ENCODE measurements at places on chromosomes 7 and 10.

DNA sequence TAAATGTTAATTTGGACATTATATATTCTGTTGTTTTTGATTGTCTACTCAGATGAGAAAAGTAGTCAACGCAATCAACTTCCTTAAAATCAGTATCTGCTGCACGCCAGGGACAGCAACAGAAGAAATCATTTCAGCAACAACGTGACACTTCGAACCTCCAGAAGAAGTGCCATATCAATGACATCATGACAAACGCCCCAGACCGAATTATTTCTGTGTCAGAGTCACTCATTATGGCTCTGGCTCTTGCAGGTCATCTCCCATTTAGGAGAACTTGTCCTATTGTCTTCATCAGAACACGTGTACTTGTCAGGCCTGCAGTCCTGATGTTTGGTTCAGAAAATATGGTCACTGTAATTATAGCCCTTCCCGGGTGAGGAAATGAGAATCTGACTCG, 276.3 kb downstream of the ADARB2 start:
- no peak for DNase-seq

DNA sequence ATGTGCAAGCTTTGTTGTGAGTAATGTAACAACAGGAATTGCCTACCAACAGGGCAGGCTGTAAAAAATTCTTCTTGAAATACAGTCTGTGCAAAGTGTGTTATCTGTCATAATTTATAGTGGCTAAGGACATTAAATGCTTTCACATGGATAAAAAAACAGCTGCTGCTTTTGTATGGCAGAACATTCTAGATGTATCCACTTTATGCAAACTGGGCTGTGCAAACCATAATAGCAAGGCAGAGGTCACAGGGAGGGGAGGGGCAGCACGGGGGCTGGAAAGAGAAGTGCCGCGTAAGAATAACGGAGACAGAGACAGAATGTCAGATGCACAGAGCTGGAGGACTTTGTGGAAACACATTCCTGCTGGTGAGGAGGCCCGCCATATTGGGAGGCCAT, 86.1 kb downstream of the VOPP1 start:
- no peak for DNase-seq

DNA sequence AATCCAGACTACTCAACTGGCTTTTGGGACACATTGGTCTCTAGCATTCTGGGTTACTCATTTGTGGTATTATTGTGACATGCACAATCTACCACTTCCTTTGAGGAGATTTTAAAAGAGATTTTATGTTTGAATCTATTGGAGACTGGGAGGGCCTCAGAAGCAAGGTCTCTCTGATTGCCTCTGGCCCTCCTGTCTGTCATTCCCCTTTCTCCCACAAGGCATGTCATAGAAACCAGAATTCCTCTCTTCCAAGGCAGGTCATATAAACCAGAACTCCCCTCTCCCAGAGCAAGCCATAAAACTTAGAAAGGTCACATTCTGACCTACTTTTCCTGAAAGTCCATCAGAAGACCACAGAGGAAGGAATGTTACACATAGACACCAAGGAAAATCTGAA, 777.7 kb downstream of the PHTF2 start:
- DNase-seq: no peak

GRCh38 chr10:109343293-109343692, 580.0 kb downstream of the XPNPEP1 start:
- DNase-seq: no peak

- DNase-seq: no peak
Measured at GRCh38 chr10:5534051-5534821, 9.5 kb downstream of the CALML3 start.

DNA sequence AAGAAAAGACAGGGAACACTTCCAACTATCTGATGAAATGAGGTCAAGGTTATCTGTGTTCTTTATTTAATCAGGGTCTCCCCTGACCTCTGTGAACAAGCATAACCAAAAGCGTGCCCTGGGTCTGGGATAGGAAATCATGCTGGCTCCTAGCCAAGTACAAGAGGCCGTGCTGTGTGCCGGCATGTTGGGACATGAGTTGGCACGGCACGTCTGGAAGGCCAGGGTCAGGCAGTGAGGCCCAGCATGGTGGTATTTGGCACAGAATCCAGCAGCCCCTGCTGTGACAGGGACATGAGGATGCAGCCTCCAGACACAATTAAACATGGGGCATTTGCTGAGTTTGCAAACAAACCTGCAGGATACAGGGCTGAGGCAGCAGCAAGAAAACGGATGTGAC, 320.4 kb downstream of the PLXNA4 start:
- no peak for DNase-seq

- DNase-seq: no peak
Measured at GRCh38 chr10:17229717-17229966, 1.6 kb downstream of the VIM start.

- no peak for DNase-seq
Measured at GRCh38 chr7:48130658-48131108, 40.6 kb upstream of the ABCA13 start.

- no peak for DNase-seq
Measured at GRCh38 chr7:16711730-16712129, 41.8 kb upstream of the TSPAN13 start.

- no peak for DNase-seq
Measured at GRCh38 chr10:72375585-72375984, 20.9 kb upstream of the DNAJB12 start.

DNA sequence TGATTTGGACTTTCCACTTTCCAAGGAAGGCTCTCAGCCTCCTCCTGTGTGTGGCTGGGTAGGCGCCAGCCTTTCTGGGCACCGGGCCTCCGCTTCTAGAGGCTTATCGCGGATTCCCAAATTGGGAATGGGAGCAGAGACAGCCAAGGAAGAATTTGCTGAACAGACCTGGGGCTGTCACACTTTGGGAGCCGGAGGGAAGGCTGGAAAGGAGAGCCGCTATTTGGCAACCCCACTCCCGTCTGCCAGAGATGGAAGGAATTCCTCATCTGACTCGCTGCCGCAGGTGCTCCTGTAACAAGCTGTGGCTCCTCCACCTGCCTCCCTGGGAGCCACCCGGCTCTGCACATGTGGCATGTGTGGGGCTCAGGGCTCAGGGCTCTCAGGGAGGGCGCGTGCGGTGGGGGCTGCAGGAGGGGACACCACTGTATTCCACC, 50.8 kb upstream of the ECHDC3 start:
- DNase-seq: no peak

GRCh38 chr10:93376372-93377293, 105.5 kb downstream of the MYOF start:
- DNase-seq: no peak

GRCh38 chr10:8056378-8056777, 1.9 kb downstream of the GATA3 start:
- no peak for DNase-seq

DNA sequence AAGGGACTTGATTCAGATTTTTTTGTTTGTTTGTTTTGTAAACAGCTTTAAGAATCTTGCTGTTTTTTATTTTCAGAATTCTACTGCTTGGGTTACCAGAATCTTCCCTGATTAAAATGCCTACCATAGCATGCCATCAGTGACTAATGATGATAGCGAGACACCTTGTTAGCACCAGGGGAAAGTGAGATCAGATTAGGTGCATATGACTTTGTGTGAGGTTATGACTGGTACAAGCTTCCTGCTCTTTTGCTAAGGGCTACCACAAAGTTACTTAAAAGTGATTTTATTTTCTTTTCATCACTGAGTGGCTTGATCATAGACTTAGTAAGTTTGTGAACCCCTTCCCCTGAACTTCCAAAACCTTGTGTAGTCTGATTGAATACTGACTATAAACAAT, 93.5 kb downstream of the SND1 start:
- no peak for DNase-seq

GRCh38 chr10:9103301-9103700, 1048.8 kb downstream of the GATA3 start:
- no peak for DNase-seq

DNA sequence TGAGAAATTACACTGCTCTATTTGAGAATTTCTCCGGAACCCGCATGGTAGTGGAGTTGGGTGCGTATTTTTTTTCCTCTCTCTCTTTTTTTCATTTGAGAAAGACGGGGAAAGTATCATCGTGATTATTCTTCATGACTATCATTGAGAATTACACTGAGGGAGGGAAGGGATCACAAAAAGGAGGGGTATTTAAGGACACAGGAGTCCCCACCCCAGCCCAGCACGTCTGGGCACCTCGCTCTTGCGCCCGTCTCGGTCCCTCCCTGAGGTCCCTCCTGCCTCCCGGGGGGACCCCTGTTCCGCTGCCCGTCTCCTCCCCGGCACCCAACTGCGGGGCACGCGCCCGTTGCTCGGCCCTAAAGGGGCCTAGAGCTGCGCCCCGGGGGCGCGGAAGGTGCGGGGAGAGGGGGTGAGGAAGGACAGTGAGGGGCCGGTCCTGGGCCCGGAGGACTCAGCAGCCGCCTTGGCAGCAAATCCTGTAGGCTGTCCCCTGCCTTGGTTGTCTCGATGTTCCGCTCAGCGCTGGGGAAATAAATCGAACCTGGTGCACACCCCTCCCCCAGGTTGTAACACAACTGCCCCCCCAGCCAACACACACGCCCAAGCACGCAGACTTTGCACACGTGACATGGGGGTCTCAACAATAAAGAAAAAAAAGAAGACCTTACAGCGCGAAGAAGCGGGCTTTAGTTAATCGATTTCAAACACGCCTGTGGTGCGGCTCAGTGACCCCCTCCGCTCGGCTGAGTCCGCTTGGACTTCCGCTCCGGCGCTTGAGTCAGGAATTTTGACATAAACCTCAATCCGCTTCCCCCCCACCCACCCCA, 18.6 kb upstream of the GATA3 start:
- no peak for DNase-seq

GRCh38 chr7:42389697-42390096, 152.7 kb upstream of the GLI3 start:
- no peak for DNase-seq

DNA sequence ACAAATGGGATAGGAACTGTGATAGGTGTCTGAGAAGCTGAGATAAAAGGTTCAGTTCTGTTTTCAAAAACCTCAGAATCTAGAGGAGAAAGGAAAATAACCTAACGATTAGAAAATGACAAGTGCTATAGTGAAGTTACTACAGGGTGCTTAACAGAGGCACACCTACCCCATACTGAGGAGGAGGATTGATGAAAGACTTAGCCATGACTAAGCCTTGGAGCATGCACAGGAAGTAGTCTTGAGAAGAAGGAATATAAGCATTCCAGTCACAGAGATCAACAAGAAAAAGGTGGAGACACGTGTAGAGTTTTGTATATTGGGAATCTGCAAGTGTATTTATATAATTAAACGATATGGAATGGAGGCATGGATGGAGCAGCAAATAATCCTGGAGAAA, 1225.5 kb upstream of the CELF2 start:
- no peak for DNase-seq

- no peak for DNase-seq
Measured at GRCh38 chr7:98387544-98388226, 13.2 kb downstream of the BAIAP2L1 start.

DNA sequence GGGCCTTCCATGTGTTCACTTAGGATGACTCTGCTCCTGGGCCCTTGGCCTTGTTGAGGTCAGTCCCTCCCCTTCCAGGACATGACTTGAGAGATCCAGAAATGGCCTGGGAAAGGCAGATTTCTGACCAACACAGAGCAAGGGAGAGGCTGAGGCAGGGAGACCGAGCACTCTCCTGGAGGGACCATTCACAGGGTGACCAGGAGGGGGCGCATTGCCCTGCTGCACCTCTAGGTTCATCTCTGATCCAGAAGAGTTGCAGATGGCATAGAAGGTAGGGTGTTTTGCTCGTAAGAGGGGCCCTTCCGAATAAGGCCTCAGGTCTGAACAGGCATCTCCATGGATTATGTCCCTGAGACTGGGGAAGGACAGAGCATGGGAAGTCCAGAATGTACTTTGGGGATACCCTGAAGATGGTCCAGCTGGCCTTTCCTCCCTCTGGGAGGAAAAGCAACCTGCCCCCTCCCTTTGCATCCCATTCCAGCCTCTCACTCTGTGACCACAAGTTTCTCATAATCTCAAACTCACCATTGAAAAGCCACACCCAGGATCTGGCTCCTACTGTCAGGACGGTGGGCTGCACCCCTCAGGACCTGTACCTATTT, 6.6 kb downstream of the DMBT1 start:
- DNase-seq: no peak

- no peak for DNase-seq
Measured at GRCh38 chr7:149845257-149845980, 7.2 kb downstream of the ZNF862 start.

- DNase-seq: no peak
Measured at GRCh38 chr7:42233695-42234331, 3.2 kb downstream of the GLI3 start.

- no peak for DNase-seq
Measured at GRCh38 chr7:150401861-150402631, 22.9 kb downstream of the ZNF775 start.

- no peak for DNase-seq
Measured at GRCh38 chr7:27151931-27152815, at the start of gene HOXA3. Gene HOXA3, minus strand, starts transcription at chr7:27152583. Its CDS starts 41,943 bp downstream, at chr7:27110640.

DNA sequence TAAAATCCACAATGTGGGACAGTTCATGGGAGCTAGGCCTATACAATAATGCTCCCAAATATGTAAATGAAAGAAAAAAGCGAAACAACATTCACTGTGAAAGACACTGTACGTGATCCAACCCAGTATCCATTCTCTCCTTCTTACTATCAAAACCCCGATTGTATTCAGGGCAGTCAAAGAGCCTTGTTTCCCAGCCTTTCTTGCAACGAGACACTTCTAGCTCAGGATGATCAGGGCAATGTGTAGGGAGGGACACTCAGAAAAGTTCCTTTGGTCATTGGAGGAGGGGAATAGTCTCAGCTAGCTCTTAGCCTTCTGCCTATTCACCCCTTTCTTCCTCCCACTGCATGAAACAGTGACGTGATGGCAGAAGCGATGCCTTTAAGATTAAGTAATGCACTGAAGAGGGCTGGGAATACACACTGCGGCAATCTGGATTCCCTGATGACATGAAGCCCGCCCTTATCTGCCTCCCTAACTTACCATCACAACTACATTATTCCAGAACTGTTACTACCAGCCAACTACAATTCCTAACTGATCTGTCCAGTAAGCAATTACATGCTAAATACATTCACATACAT, 27.3 kb downstream of the UBE2H start:
- no peak for DNase-seq

- no peak for DNase-seq
Measured at GRCh38 chr7:138524259-138524658, 64.2 kb downstream of the TRIM24 start.

- no peak for DNase-seq
Measured at GRCh38 chr7:33590916-33591315, 314.4 kb upstream of the BMPER start.

DNA sequence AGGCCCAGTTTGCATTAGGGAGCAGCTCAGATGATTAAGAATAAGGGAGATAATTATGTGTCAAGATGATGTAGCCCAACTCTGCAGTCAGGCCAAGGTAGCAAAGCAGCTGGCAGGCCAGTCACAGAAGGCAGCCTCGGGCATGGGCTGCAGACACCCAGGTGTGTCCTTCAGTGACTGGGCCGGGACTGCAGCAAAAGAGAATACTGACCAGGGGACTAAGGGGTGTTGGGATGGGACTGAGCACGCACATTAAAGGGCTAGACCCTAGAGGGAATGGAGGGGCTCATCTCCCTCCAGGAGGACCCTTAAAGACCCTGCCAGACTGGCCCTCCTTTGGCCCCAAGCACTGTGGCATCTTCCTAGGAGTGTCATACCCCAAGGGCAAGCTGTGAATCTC, 38.7 kb downstream of the PAX2 start:
- no peak for DNase-seq

- no peak for DNase-seq
Measured at GRCh38 chr7:117072620-117073118, 119.4 kb downstream of the ST7 start.
